Stimulated activated CD8-positive, alpha-beta memory T cell treated with anti-CD3 and anti-CD28 coated beads, Interleukin-4, amount 100 ng/mL, for 1 hour (primary cell): ENCODE measurements at places on chromosomes 6 and 20.
A peak's percentile ranks its signal among the peaks of the same experiment; 100 is the strongest.

GRCh38 chr6:135955099-135955498 lies 103.6 kb downstream of the PDE7B start:
- DNase-seq = no peak

GRCh38 chr20:16393297-16393696 lies 180.0 kb downstream of the KIF16B start:
- no peak for DNase-seq

DNA sequence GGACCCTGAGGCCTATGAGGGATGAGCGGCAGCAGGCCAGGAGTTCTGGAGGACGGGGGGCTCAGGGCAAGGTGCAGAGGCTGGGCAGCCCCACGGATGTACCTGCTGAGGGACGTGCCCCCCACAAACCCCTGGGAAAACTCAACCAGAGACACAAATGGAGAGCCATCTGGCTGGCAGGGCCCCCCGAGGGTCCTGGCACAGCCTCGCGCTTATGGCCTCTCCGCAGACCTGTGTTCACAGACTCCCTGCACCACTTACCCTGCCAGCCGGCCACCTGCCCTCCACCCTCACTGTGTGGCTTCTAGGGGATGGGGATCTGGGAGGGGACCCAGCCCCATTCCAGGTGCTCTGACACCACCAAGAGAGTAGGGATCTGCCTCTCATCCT lies 3.4 kb upstream of the ZBTB46 start:
- no peak for DNase-seq

- DNase-seq = no peak
Measured at GRCh38 chr6:152399399-152399798, 237.8 kb downstream of the SYNE1 start.

GRCh38 chr6:147279427-147279826 lies 75.2 kb downstream of the STXBP5 start:
- DNase-seq = no peak

DNA sequence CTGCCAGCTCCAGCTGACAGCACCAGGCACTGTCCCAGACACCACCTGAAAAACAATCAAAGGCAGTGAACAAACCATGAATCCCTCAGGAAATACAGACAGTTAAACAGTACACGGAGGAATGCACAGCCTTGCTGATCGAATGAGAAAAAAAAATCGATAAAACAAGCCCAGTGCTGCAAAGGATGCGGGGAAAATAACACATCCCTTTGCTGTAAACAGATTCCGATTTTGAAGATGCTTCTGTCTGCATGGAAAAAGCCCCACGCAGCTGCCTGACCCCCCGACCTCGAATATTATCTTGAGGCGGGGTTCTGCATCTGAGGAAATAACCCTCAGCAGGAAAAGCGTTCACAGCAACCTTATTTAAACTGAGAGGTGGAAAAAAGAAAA lies 43.9 kb downstream of the RBM38 start:
- no peak for DNase-seq

- DNase-seq = no peak
Measured at GRCh38 chr20:8640461-8640860, 428.4 kb upstream of the PLCB4 start.

- DNase-seq = no peak
Measured at GRCh38 chr6:15254070-15254975, 8.5 kb downstream of the JARID2 start.

GRCh38 chr6:41767112-41767833 lies 12.4 kb downstream of the FRS3 start:
- no peak for DNase-seq

GRCh38 chr6:34027445-34027936 lies 118.4 kb downstream of the GRM4 start:
- DNase-seq = peak; percentile 40

DNA sequence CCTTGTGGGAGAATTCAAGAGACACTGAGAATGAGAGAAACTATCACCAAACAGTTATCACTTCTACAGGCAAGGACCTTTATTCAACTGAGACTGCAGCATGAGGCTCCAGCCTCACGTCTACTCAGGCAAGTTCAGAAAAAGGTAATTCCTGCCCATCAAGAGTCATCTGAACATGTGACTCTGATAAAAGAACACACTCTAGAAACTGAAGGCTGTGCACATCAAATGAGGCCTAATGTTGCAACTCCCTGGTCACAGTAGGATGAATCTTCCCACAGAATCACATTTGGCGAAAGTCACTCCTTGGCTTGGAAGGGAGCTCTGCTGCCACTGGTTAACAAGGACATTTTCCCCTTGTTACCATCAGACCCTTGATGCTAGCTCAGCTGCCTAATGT lies 71.2 kb upstream of the EMILIN3 start:
- DNase-seq = no peak

DNA sequence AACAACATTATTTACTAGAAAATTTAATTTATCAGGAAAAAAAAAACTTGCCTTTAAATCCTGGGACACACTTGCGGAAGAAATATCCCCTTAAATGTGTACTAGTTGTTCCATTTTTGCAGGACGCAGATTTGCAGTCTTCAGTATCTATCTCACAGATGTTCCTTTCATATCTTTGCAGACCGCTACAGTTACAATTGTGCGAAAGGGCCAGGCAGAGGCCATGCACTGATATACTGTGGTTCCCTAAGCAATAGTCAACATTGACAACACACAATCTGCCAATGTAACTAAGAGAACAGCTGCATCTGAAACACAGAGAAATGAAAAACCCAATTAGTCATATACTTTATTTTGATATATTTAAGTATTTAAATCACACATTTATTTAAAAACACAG lies 411.2 kb downstream of the EYS start:
- no peak for DNase-seq

DNA sequence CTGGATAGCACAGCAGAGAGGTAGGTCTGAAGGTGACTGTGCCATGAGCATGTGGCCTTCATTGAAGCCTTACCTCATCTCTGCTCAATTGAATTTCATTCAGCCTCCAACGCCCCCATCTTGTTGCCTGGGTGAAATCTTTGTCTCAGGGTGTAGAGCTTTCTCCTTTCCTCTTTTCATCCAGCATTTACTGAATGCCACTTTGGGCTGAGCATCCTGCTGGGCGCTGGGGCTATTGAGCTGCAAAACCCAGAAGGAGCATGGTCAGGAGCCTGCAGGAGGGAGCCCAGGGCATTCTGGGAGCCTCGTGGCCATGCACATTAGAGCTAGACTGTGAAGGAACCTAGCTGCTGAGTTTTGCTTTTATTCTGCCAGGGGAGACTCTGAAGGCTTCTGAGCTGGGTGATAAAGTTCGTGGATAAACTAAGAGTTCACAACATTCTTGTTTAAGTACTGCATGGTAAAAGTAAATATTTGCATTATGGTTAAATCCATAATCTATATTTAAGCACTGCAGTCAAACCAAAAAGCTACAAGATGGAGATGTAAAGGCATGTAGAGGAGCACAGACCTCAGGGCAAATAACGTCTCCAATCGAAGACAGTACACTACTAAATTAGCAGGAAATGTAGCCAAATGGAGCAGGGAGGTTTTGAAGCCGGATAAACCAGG lies 13.2 kb upstream of the ASXL1 start:
- DNase-seq = no peak
